Endothelial cell of umbilical vein (primary cell): ENCODE measurements at places on chromosomes 13 and 19. TPM values are rescaled to one million over a fixed set of nuclear protein-coding genes. Genes with fewer than 3 reads are reported as not detected.

Gene PCSK4
- 0.92 and 1.2 TPM in 2 replicates for total RNA-seq

Gene AMER2
- total RNA-seq: not detected in 2 replicates

Gene UPK1A
- not detected in 2 replicates for total RNA-seq

Gene IGSF23
- 0.35 TPM in 1 of 2 replicates, not detected in the other for total RNA-seq

Gene ZNF791
- 19.9 and 21.8 TPM in 2 replicates for total RNA-seq

Gene ADM5
- total RNA-seq: 3.3 and 4.4 TPM in 2 replicates

Gene KRTDAP
- total RNA-seq: not detected in 2 replicates

Gene KCTD15
- total RNA-seq: 49.5 and 57.7 TPM in 2 replicates

Gene KIR2DL3
- not detected in 2 replicates for total RNA-seq

Gene ITM2B
- 245 and 271 TPM in 2 replicates for total RNA-seq

Gene ZNF577
- 3.2 and 4.0 TPM in 2 replicates for total RNA-seq

DNA sequence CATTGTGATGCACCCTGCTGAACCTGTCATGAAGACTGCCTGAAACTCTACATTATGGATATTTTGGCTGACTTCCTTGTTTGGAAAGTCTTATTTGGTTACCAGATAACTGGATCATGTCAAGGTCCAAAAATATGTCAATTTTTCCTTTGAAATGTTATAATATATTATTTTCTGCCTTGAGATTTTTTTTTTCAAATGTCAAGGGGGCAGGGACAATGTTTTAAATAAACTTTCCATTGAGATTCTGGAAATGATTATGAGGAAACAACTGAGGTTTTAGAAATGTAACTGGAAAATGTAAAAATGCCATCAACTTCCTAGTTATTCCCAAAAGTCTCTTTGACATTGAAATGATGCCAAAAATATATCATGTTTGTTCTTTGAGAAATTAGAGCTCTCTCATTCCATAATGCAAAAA lies 117.0 kb downstream of the RFC3 start:
- H3K4me1 ChIP-seq: no peaks in the 10 kb centered on the region
- no peak overlapping the region for H3K4me3 ChIP-seq
- H3K27me3 ChIP-seq: no peaks in the 10 kb centered on the region
- H3K36me3 ChIP-seq: no peaks in the 10 kb centered on the region
- no peak for DNase-seq

DNA sequence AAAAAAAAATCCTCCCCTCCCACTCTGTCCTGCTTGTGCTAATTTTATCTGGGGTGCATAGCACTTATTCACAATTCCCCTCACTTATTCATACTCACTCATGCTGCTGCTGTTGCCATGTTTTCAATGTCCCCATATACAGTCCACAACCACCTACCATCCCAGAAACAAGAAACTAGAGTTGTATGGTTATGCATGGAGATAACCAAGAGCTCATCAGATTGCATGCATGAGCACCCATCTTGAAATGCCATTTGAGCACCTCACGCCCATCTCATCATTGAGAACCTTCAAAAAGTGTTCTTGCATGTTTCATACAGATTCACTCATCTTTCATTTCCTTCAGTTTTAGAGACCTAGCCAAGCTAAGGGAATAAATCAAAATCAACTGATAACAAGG lies 15.1 kb upstream of the N4BP2L2 start:
- no peaks in the 10 kb centered on the region for H3K4me1 ChIP-seq
- no peak for DNase-seq
- no peak overlapping the region for H3K4me3 ChIP-seq
- no peak overlapping the region for H3K27ac ChIP-seq

DNA sequence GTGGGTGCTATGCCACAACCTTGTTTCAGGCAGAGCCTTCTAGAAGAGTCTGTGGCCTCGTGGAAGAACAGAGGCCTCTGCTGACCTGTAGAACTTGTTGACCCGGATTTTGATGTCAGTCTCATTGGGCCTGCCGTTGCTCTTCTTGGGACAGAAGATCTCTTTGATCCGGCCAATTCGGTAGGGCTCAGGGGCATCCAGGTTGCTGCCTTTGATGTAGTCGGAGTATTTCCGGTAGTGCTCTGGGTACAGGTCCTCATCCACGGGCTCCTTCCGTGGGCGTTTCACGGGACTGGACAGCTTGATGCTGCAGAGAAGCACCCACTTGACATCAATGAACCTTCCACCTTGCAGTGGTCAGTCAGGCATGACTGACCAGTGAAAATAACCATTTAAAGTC lies 24.0 kb upstream of the EIF3G start:
- H3K27me3 ChIP-seq: no peaks in the 10 kb centered on the region
- H3K4me3 ChIP-seq: no peak overlapping the region
- peaks cover 24% of the 10 kb centered on the region for H3K36me3 ChIP-seq
- no peaks in the 10 kb centered on the region for H3K4me1 ChIP-seq
- no peak overlapping the region for H3K27ac ChIP-seq

- H3K27me3 ChIP-seq: no peaks in the 10 kb centered on the region
- DNase-seq: no peak
- H3K27ac ChIP-seq: no peak overlapping the region
- no peak overlapping the region for H3K4me3 ChIP-seq
- H3K36me3 ChIP-seq: no peaks in the 10 kb centered on the region
Measured at GRCh38 chr19:28612275-28612769, 600.6 kb downstream of the UQCRFS1 start.

DNA sequence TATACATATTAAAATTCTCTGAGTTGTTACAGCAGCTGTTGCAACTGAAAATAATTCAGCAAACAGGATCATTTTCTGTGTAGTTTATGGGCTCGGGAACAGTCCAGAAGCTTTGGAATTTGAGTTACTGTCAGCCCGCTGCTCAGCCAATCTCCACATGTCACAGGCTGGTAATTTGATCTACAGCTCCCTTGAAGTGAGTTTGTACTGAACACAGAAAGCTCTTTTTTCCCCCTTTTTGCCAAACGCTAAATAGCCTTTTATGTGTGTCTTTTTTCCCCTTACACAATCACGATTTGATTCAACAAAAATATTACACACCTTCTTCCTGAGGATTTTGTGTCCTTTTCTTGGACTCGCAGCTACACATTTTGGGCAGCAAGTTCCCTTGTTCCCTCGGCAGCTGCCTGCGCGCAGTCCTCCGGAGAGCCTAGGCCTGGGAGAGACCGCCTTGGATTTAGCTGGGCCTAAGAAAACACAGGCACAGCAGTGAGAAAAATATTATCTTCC lies 371.4 kb downstream of the KCNRG start:
- H3K36me3 ChIP-seq: no peaks in the 10 kb centered on the region
- no peak overlapping the region for H3K4me3 ChIP-seq
- H3K27ac ChIP-seq: peak overlapping the region; percentile 24
- H3K27me3 ChIP-seq: no peaks in the 10 kb centered on the region

GRCh38 chr13:87274209-87274819 lies 396.9 kb upstream of the SLITRK5 start:
- no peak overlapping the region for H3K27ac ChIP-seq
- DNase-seq: no peak
- no peak overlapping the region for H3K4me3 ChIP-seq
- no peaks in the 10 kb centered on the region for H3K4me1 ChIP-seq
- no peaks in the 10 kb centered on the region for H3K36me3 ChIP-seq

- no peak overlapping the region for H3K4me3 ChIP-seq
- no peak overlapping the region for H3K27ac ChIP-seq
- no peak for DNase-seq
- H3K4me1 ChIP-seq: no peaks in the 10 kb centered on the region
- H3K36me3 ChIP-seq: no peaks in the 10 kb centered on the region
- H3K27me3 ChIP-seq: no peaks in the 10 kb centered on the region
Measured at GRCh38 chr13:29287237-29287636, 308.3 kb downstream of the SLC7A1 start.

- H3K27me3 ChIP-seq: peaks cover 10% of the 10 kb centered on the region
- H3K4me1 ChIP-seq: no peaks in the 10 kb centered on the region
- no peaks in the 10 kb centered on the region for H3K36me3 ChIP-seq
- no peak for DNase-seq
Measured at GRCh38 chr19:15913384-15913783, 15.5 kb upstream of the CYP4F2 start.

DNA sequence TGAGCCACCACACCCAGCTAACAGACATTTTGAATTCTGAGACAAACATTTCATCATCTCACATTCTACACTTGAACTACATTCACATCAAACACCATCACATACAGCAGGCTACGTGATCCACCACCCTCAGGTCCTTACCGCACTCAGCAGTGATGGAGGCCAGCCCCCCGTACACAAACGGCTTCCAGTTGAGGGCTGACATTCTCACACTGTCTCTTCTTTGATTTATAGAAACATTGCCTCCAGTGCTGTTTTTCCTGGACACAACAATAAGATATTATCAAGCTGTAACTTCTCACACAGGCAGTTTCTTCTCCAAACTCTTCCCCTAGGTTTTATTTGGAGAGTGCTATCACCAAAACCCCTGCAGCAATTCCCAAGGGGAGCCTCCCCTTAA lies 7.0 kb downstream of the SLC25A30 start:
- H3K4me3 ChIP-seq: no peak overlapping the region
- DNase-seq: no peak
- peaks cover 24% of the 10 kb centered on the region for H3K36me3 ChIP-seq
- H3K4me1 ChIP-seq: peaks cover 13% of the 10 kb centered on the region
- no peak overlapping the region for H3K27ac ChIP-seq

DNA sequence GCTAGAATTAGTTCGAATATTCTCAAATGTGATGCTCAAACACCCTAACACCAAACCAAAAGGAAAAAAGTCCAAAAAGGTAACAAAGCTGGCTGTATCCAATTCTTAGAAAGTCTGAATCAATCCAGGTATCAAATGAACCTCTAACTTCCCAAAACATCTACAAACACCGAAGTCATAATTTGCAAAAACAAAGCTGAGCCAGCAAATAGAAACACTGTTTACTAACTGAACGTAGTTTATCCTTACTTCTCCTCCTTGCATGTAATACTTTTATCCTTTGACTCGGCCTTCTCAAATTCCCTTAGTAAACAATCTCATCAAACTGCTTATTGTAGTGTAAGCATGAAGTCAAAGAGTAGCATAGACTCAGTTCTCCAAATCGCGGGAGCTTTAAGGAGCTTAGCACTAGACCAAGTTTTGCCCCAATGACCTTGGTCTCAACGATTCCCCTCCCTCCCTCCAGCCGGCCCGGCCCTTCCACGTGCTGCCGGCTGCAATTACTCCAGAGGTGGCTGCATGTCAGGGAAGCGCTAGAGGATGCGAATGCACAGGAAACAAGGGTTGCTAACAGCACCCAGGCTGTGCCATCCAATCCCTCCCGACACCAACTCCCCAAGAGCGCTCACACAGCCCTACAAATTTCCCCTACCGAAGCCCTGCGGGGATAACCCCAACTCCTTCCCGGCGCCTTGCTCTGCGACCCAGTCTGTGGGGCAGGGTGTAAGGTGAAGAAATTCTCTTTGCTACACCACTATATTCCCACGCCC lies 693 bp downstream of the XPO4 start:
- peak overlapping the region; percentile 65 for H3K27ac ChIP-seq
- H3K4me1 ChIP-seq: peaks cover 12% of the 10 kb centered on the region
- H3K4me3 ChIP-seq: peak overlapping the region; percentile 86
- no peaks in the 10 kb centered on the region for H3K36me3 ChIP-seq

- H3K4me3 ChIP-seq: no peak overlapping the region
- H3K36me3 ChIP-seq: no peaks in the 10 kb centered on the region
- no peak overlapping the region for H3K27ac ChIP-seq
- no peak for DNase-seq
- no peaks in the 10 kb centered on the region for H3K27me3 ChIP-seq
- no peaks in the 10 kb centered on the region for H3K4me1 ChIP-seq
Measured at GRCh38 chr13:59519819-59520218, 643.9 kb downstream of the DIAPH3 start.

DNA sequence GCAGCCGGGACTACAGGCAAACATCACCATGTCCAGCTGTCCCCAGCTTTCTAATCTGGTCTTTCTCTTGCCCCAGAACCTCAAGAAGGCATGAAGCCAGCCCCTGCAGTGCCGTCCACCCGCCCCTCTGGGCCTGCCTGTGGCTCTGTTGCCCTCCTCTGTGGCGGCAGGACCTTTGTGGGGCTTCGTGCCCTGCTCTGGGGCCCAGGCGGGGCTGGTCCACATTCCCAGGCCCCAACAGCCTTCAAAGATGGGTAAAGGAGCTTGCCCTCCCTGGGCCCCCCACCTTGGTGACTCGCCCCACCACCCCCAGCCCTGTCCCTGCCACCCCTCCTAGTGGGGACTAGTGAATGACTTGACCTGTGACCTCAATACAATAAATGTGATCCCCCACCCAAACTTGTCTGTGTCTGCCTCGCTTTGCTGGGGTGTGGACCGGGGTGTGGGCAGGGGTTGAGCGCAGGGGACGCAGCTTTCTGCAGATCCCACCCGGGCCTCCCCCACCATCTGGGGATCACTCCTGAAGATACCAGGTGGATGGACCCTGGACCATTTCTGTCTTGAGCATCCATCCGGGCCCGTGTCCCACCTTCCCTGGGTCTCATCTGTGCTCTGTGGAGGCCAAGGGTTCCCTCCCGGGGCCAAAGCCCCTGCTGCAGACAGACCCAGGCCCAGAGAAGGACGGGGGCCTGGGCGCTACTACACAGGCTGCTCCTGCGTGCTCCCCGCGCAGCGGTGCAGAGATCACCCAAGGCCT lies 15.3 kb downstream of the PRKCSH start:
- no peaks in the 10 kb centered on the region for H3K4me1 ChIP-seq
- no peak overlapping the region for H3K4me3 ChIP-seq
- peaks cover 17% of the 10 kb centered on the region for H3K36me3 ChIP-seq
- no peaks in the 10 kb centered on the region for H3K27me3 ChIP-seq

- DNase-seq: no peak
- no peak overlapping the region for H3K27ac ChIP-seq
- H3K27me3 ChIP-seq: no peaks in the 10 kb centered on the region
- H3K4me1 ChIP-seq: no peaks in the 10 kb centered on the region
- no peaks in the 10 kb centered on the region for H3K36me3 ChIP-seq
Measured at GRCh38 chr13:75978818-75979217, 342.7 kb downstream of the LMO7 start.

GRCh38 chr19:42140125-42140754 lies 8.0 kb upstream of the POU2F2 start:
- H3K27ac ChIP-seq: no peak overlapping the region
- no peaks in the 10 kb centered on the region for H3K27me3 ChIP-seq
- peak; percentile 68 for DNase-seq
- no peaks in the 10 kb centered on the region for H3K36me3 ChIP-seq

GRCh38 chr19:31598730-31599238 lies 249.5 kb upstream of the TSHZ3 start:
- no peak overlapping the region for H3K27ac ChIP-seq
- H3K4me1 ChIP-seq: no peaks in the 10 kb centered on the region
- no peak overlapping the region for H3K4me3 ChIP-seq
- H3K27me3 ChIP-seq: no peaks in the 10 kb centered on the region

- no peak for DNase-seq
- no peak overlapping the region for H3K27ac ChIP-seq
- H3K4me1 ChIP-seq: no peaks in the 10 kb centered on the region
- H3K36me3 ChIP-seq: no peaks in the 10 kb centered on the region
- H3K27me3 ChIP-seq: peaks cover 72% of the 10 kb centered on the region
- no peak overlapping the region for H3K4me3 ChIP-seq
Measured at GRCh38 chr19:1763648-1764639, 10.6 kb downstream of the ONECUT3 start.
